ENCODE measurements at places on chromosomes 4 and X.

GRCh38 chr4:154490583-154491340 is 837 bp downstream of the DCHS2 start:
- DNase-seq = peak; percentile 67

DNA sequence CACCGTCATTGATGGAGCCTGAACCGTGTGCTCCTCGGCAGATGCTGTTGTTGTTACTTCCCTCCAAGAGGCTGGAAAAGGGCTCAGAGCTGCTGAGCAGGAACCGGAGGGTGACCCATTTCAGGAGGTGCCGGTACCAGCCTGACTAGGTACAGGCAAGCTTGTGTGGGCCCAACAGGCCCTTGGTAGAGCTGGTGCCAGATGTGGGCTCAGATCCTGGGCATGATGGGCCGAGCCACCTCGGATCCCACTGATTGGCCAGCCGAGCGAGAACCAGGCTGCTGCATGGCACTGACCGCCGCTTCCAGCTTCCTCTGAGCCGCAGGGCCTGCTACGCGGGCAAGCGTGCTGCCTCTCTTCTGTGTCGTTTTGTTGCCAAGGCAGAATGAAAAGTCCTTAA is 33.7 kb downstream of the NOP14 start:
- DNase-seq = no peak

GRCh38 chr4:151561551-151562256 is 152.7 kb downstream of the FHIP1A start:
- DNase-seq = no peak

DNA sequence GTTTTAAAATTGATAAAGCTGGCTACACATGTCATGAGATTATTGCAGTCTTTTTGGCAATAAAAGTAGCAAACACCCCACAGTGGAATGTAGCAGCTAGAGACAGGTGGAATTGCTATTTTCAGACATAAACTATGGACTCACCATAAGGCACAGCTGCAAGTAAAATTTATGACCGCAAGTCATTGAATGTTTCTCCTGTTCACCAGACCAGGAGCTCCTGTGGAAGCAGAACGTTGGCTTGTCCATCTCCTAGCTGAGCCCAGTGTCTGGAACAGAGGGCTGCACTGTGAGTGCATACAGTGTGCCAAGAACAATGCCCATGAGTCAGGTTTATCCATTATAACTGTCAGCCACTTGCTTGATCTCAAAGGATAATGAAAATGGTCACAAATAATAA is 538.2 kb downstream of the INPP4B start:
- DNase-seq = no peak

DNA sequence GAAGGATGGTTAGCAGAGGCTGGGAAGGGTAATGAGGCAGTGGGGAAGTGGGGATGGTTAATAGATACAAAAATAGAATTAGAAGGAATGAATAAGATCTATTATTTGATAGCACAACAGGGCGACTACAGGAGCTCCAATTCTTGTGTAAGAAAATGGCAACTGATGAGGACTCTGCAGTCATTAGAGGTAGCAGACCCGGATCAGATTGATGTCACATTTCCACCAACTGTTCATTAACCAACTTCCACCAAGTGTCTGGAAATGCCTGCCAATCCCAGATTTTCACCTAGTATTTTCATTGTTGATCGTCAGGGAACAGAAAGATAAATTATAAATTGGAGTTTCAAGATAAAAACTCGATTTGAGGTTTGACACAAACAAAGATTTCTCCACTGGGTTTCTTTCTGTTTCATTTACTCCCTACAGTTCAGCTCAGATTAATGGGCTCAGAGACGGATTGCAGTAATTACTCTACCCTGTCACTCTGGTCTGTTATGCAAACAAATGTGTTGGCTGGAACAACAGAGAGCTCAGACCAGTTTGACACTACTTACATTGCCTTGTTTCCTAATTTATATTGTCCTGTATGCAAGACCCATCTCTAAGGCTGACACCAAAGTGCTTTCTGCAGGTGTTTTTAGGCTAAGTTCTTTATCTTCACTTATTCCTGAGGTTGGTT is 909.2 kb upstream of the PRKX start:
- DNase-seq = no peak

GRCh38 chrX:20971250-20971649 is 403.0 kb upstream of the CNKSR2 start:
- no peak for DNase-seq

GRCh38 chr4:120329386-120329785 is 262.7 kb upstream of the MAD2L1 start:
- no peak for DNase-seq

GRCh38 chr4:143186649-143187048 is 1.9 kb downstream of the USP38 start:
- no peak for DNase-seq

Data from GM13976 (cell line).